CD4-positive, alpha-beta T cell treated with Interleukin-6 at 100 ng/mL for 8 hours (primary cell): ENCODE measurements at places on chromosomes 5 and 9.

GRCh38 chr5:72767289-72768010 is 49.0 kb upstream of the TNPO1 start:
- DNase-seq = no peak

DNA sequence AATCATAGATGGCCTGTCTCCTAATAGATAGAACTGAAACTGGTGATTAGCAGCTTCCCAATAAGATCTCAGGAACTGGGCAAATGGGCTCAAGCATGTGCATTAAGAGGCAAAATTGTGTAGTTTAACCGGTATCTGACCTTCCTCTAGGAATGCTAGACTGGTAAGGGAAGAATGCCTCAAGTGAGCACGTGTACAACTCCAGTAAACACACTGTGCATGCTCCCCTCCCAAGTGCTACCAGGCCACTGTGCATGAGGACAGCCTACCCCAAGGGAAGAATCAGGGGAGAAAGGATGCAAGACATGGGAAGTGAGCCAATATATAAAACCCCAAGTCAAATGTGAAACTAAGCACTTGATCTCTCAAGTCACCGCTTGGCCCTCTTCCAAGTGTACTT is 1157.4 kb upstream of the CDH18 start:
- no peak for DNase-seq

DNA sequence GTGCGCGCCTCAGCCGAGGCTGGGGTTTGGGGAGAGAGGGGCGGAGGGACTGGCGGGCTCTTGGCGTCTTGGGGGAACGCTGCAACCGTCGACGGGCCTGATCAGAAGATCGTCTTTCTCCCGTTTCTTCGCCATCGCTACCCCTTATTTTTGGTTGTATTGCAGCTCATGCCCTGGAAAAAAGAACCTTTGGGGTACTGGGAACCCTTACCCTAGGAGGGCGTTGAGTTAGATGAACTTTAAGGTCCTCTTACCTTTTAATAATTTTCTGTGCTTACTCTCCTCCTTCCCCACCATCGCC is 719 bp downstream of the PAIP2 start:
- peak; percentile 79 for DNase-seq

GRCh38 chr5:62197697-62198096 is 108.3 kb upstream of the KIF2A start:
- DNase-seq = no peak

GRCh38 chr5:117394506-117395157 is 820.0 kb upstream of the SEMA6A start:
- DNase-seq = no peak

GRCh38 chr5:87034557-87034956 is 233.1 kb upstream of the RASA1 start:
- no peak for DNase-seq

GRCh38 chr9:95570646-95571045 is 53.9 kb upstream of the PTCH1 start:
- no peak for DNase-seq

DNA sequence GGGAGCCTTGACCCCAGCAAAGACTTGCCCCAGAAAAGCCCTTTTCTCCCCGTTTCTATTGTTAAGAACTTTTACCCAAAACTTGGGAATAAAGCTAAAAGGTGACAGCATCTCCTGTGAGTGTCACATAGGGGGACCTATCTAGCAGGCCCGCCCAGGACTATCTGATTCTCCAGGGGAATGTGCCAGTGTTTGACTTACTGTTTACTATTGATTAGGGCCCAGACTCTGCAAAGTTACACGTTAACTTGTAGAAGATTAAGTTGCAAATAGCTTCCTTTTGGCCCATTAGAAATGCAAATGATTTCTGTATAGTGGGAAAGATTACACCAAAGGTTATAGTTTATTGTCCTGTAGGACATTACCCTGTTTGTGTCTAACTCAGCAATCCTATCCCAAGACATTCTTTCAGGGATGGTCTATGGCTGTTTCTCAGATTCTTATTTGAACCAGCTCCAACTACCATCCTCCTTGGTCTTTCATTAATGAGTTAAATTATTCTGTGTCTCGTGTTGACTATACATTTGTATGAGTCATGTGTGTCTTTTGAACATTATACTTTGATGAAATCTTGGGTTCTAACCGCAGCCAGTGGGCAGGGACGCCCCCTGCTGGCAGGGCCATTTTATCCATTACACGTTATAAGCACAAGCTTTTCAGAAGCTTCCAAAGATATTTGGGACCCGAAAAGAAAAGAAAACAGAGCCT is 60.7 kb downstream of the HRH2 start:
- DNase-seq = peak; percentile 53

GRCh38 chr9:7289773-7290172 is 509.8 kb downstream of the DMAC1 start:
- DNase-seq = no peak

GRCh38 chr5:61289669-61290306 is 42.3 kb upstream of the ZSWIM6 start:
- no peak for DNase-seq

GRCh38 chr5:171312129-171312974 is 3.3 kb downstream of the TLX3 start:
- DNase-seq = no peak

DNA sequence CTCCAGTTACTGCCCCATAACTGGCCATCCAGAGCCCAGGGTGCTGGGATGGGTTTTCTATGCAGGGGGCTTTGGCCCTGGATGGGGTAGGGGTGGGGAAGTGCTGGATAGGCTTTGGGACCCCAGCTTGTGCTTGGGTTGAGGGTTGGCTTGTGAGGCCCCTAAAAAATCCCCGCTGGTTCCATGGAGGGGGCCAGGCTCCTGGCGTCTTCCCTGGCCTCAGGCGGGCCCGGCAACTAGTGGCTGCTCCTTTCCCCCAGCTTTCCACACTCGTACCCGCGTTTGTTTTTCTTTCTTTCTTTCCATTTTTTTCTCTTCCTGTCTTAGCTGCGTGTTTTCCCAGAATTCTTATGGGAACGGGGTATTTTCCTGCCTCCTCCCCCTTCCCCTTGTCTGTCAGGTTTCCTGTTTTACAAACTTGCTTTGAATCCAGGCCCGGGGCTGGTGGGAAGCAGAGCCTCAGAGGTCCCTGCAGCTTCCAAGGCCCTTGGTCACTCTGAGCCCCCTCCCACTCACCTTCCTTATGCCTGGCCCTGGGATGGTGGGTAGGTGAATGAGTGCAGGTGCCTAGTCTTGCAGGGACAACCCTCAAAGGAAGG is 40.2 kb downstream of the RGS3 start:
- DNase-seq = no peak

DNA sequence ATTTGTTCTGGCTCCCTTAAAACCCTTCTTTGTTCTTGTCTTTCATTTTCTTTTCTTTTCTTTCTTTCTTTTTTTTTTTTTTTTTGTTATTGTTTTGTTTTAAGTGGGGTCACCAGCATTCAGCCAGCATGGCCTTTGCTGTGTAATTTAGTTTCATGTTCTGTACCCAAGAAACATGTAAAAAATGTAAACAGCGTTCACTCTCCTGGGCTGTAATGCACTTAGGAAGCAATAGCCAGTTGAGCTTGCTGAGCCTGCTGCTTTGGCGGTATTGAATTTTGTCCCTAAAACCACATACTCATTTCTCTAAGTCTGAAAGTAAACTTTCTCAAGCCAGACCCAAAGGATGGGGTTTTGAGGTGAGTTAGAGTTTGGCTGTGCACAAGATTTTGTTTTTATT is 158.6 kb downstream of the PAPPA start:
- no peak for DNase-seq

GRCh38 chr9:35294556-35294955 is 132.7 kb downstream of the UNC13B start:
- DNase-seq = no peak

- no peak for DNase-seq
These were observed 81.9 kb downstream of the APBA1 start for GRCh38 chr9:69590266-69590665.

DNA sequence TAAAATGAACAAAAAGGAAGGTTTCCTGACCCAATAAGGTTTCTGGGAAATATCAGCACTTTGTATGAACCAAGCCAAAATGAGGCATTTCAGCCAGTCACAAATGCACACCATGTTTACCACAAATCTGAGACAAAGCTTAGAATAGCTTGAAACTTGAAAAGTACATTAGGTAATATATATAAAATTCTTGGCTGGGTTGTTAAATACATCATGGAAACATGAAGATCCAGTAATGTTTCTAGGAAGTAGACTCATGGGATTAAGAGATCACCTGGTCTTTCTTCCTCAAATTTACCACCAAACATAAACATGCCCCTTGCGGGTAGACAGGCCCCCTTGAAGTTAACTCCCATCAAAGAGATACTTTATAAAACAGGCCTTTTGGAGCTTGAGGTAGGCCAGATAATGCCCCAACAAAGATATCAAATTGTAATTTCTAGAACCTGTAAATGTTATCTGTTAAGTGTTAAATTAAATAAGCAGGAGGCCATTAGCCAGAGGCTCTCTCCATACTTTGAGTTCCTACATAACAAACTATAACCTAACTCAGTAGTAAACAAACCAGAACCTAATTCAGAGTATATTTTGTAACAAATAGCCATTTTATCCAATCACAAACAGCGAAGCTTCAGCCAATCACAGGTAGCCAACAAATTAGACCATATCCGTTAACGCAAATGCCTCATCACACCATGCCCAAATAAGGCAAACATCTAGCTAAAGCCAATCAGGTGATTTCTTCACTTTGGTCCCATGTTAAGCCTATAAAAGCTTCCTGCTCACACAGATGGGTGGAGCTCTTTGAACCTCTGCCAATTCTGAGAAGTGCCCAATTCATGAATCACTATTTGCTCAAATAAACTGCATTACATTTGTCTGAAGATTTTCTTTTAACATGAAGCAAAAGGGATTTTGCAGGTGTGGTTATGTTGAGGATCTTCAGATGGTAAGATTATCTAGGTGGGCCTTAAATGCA is 127.9 kb upstream of the TARS1 start:
- DNase-seq = no peak

DNA sequence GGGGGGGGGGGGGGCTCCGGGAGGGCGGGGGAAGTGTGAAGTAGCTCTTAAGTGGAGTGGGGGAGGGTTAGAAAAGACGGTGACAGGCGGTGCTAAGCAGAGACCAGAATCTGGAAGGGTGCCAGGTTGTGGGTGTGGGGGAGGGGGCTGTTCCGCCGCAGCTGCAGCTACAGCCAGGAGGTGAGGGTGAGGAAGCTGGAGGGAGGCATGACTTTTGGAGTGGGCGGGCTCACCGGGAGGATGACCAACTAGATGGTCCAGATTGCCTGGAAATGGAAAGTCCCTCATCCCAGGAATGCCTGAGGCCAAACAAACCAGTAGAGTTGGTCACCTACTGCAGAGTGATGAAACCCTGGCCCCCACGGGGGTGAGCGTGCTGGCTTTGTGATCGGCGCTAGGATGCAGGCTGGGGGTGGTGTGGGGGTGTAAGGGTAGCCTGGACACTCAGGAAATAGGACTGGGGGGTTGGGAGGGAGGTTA is 158.1 kb upstream of the SHB start:
- DNase-seq = peak; percentile 70

GRCh38 chr9:135639196-135639595 is at the start of gene GLT6D1:
TSS of gene GLT6D1 (minus strand) at chr9:135639540. CDS start at chr9:135639187, 353 bp downstream.
- DNase-seq = no peak

- no peak for DNase-seq
These were observed 234.0 kb upstream of the NMUR2 start for GRCh38 chr5:152638996-152639552.

GRCh38 chr9:122205176-122205575 is 23.6 kb downstream of the LHX6 start:
- DNase-seq = no peak

DNA sequence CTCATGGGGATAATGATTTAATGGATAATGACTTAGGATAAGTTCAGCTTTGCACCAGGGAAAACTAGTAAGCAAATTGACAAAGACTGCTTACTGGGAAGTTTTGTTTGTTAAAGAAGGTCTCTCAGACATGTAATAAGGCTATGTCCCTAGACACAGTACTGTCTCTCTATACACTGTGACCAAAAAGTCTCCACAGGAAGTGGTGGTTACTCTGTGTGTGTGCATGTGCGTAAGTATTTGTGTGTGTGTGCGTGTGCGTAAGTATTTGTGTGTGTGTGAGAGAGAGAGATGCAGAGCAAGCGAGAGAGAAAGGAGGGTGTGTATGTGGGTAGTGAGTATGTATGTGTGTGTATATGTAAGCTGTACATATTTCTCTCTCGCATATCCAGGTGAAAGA is 229.6 kb downstream of the GLIS3 start:
- DNase-seq = no peak

GRCh38 chr9:84499969-84500582 is 159.5 kb upstream of the SLC28A3 start:
- no peak for DNase-seq

- peak; percentile 40 for DNase-seq
These were observed 6.8 kb upstream of the TCOF1 start for GRCh38 chr5:150350524-150351344.

GRCh38 chr5:2563046-2563445 is 188.4 kb downstream of the IRX2 start:
- no peak for DNase-seq

DNA sequence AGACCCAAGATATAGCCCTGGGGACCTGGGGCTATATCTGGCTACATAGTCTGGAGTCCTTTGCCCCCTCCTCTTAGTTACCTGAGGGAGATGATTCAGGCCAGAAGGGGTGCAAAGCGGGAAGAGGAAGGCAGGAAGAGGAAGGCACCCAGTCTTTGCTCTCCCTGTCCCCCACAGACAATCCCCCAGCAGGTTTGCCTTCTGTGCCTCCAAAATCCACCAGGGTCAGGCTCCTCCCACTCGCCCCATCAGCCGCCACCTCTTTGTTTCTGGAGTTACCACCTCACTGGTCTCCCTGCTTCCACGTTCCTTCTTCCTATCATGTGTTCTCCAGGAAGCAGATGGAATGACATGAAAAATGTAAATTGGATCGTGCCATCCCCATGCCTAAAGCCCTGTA is 31.2 kb upstream of the FABP6 start:
- no peak for DNase-seq

DNA sequence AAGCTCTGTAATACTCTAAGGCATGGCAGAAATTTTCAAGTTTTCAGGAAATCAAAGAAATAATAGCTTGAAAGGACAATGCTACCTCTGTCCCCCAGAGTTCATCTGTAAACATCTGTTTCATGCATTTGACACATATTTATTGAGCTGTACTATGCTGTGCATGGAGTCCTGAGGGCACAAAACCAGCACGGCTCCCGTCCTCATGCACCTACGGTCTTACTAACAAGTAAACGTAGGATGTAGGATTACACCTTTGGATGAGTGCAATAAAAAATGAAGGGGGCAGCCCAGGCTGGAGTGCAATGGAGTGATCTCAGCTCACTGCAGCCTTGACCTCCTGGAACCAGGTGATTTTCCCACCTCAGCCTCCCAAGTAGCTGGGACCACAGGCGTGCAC is 81.9 kb downstream of the SPTLC1 start:
- DNase-seq = no peak

GRCh38 chr9:126301985-126302603 is 24.5 kb upstream of the MVB12B start:
- peak; percentile 53 for DNase-seq

DNA sequence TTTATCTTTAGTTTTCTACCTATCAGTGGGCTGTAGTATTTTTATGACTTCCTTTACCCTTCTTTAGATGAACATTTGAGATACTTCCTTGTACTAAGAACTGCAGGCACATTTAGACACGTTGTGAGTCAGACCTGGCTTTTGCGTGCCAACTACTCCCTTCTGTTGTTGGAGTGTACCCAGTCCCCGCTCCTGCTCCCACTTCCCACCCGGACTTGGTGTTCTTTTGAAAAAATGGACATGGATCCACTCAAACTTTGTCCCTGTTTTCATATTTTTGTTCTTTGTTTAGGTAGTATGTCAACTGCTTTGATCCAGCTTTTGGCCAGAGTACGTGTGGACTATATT is 60.7 kb downstream of the PARP8 start:
- DNase-seq = peak; percentile 13

GRCh38 chr9:72205513-72205912 is 56.3 kb downstream of the GDA start:
- DNase-seq = no peak

GRCh38 chr9:85859765-85860164 is 81.2 kb upstream of the NAA35 start:
- no peak for DNase-seq
